ENCODE measurements at places on chromosomes 16 and 17. TPM values are rescaled to one million over a fixed set of nuclear protein-coding genes. Genes with fewer than 3 reads are reported as not detected.

- DNase-seq, result peak; percentile 93
- H3K4me3 ChIP-seq, result peak overlapping the region; percentile 53
- no peaks in the 10 kb centered on the region for H3K36me3 ChIP-seq
- H3K4me1 ChIP-seq, result no peaks in the 10 kb centered on the region
Measured at GRCh38 chr17:3754458-3755334, 31.0 kb downstream of the HASPIN start.

CDH5 gene
- total RNA-seq, result 128 TPM

- no peak for DNase-seq
- no peak overlapping the region for H3K27ac ChIP-seq
- peaks cover 82% of the 10 kb centered on the region for H3K4me1 ChIP-seq
- H3K36me3 ChIP-seq, result no peaks in the 10 kb centered on the region
Measured at GRCh38 chr17:17112628-17113200, 70.5 kb downstream of the MPRIP start.

DNA sequence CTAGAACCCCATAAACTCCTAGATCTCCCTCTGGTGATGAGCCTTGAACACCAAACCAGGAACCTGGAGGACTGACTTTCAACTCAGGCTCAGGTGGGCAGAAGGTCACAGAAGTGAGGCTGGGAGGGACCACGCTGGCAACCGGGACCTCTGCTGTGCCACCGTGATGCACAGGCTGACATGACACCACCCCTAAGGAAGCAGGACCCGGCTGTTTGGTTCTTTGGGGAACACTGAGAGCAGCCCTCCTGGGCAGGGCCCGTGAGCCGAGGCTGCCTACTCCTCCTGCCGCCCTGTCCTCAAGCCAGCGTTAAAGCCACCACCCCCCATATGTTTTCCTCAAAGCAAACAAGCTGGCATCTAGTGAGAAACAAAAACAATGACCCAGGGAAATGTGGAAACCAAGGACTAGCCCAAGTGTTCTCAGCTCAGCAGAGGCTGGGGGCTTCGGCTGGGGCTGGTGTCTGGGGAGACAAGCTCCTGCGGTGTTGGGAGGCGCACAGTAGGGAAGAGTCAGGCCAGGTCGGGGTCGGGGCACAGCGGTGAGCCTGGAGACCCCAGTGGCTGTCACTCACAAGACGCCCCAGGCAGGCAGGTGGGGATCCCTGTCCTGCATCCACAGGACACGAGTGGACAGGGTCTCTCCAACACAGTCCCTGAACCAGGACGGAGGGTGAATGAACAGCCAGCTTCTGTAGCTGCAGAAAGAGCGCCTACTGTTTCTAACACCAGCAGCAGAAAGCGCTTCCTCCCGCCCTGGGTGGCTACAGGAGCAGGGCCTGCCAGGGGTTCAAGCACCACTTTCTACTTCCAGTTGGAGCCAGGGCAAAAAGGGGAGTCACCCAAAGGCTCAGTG lies 1.7 kb downstream of the SMIM5 start:
- H3K27me3 ChIP-seq, result no peaks in the 10 kb centered on the region
- peak overlapping the region; percentile 80 for H3K27ac ChIP-seq
- DNase-seq, result peak; percentile 42
- peaks cover 12% of the 10 kb centered on the region for H3K36me3 ChIP-seq
- H3K4me3 ChIP-seq, result no peak overlapping the region

- no peaks in the 10 kb centered on the region for H3K27me3 ChIP-seq
- H3K4me3 ChIP-seq, result no peak overlapping the region
- peaks cover 53% of the 10 kb centered on the region for H3K36me3 ChIP-seq
- DNase-seq, result no peak
Measured at GRCh38 chr16:1518626-1519135, 14.8 kb upstream of the TMEM204 start.

- H3K4me1 ChIP-seq, result peaks cover 11% of the 10 kb centered on the region
- H3K4me3 ChIP-seq, result peak overlapping the region; percentile 94
- no peaks in the 10 kb centered on the region for H3K27me3 ChIP-seq
Measured at GRCh38 chr17:48100591-48101011, 677 bp downstream of the CBX1 start.

DYNLRB2 gene
- 7.1 TPM for total RNA-seq

UTS2R gene
- total RNA-seq, result not detected

DNA sequence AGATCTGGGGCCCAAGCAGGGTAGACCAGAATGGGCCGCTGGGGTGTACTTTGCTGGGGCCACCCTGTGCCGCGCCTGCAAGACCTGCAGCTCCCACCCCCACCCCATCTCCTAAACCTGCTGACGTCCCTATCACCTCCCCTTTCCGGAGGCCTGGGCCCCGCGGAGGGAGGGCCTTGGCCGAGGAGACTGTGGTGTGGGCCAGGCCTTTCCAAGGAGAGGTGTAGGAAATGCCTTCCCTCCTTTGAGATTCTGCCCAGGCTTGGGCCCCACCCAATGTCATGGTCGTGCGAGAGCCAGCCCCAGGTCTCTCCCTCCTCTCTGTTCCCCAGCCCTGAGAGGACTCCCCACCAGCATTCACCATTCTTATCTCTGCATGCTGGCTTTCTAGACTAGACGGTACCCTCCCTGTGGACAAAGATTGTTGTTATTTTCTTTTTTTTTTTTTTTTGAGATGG lies 3.9 kb upstream of the WFIKKN2 start:
- no peak overlapping the region for H3K27ac ChIP-seq
- no peak for DNase-seq
- H3K4me1 ChIP-seq, result no peaks in the 10 kb centered on the region
- no peaks in the 10 kb centered on the region for H3K36me3 ChIP-seq

KCTD19 gene
- 0.74 TPM for total RNA-seq

DNA sequence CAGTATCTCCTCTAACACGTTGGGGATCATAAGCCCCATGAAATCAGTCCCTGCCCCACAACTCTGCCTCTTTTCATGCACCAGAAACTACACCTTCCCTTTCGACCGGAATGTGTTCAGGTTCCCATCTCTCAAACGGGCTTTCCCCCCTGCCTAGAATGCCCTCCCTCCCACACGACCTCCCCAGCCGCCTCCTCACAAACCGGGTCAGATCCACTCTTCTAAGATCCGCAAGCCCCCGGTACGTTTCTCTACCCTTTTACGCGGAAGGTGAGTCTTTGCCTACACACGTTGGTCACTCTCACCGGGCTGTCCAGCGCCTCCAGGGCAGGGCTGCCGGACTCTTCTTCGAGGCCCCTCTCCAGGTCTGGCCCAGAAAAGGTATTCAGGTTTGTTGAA lies 708 bp downstream of the DHX33 start:
- H3K27me3 ChIP-seq, result no peaks in the 10 kb centered on the region
- no peak for DNase-seq

Measured in lower lobe of right lung (tissue), 2 donors.